ENCODE measurements at places on chromosomes 2 and 18.

- no peak for DNase-seq
These were observed 188.3 kb downstream of the ANKRD30B start for GRCh38 chr18:14936313-14936712.

GRCh38 chr18:51077217-51077616 is 47.2 kb downstream of the SMAD4 start:
- no peak for DNase-seq

DNA sequence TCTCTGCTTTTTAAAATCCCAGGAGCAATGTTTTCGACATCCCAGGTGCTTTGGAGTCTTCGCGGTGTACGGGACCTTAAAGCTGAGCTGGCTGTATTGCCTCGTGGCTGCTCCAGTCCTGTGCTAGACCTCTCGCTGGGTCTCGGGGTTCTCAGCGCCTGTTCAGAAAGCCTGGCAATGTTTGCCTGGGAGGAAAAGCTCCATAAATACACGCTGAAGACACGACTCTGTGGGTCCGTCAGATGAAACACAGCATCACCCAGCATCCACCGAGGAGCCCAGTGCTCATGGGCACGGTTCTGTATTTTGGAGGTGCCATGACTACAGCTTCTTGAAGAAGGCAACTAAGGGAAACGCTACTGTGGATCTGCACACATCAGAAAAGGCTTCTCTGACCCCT is 21.6 kb downstream of the MBP start:
- DNase-seq, result no peak

DNA sequence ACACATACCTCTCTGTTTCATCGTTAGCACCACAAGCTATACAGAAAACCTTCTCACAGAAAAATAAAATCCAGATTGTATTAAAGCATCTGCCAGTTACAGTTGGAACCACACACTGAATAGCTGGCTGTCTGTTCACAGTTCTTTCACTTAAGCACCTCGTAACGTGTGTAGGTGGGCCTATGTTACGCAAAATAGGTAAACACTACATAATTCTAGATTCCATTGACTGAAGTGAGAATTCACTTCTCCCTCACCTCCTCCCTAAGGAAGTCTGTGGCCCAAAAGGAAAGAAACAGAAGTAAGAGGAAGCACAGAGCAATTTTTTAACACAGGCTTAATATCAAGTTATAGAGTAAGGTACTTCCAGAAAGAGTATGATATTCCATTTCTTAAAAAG is 24.9 kb downstream of the PELI1 start:
- no peak for DNase-seq

- no peak for DNase-seq
These were observed 71.1 kb downstream of the DYSF start for GRCh38 chr2:71524476-71524875.

- DNase-seq, result no peak
These were observed 1.8 kb downstream of the SP3 start for GRCh38 chr2:173963323-173963816.

DNA sequence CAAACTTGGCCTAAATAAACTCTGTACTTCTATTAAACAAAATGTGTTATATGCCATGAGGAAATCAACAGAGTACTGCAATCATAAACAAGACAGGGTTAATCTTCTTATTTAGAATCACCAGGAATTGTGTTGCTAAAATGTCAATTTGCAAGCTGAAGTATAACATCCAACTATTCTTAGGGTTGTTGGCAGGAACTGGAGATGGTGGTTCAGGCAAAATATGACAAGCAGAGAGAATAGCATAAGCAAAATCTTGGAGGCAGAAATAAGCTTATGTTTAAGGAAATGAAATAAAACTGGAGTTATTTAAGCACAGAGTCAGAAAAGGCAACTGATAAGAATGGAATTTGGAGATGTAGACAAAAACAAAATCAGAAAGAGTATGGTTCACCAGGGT is 463.8 kb upstream of the SLC8A1 start:
- no peak for DNase-seq

- DNase-seq, result peak; percentile 90
These were observed 17.1 kb downstream of the SLC8A1 start for GRCh38 chr2:40434731-40435271.

DNA sequence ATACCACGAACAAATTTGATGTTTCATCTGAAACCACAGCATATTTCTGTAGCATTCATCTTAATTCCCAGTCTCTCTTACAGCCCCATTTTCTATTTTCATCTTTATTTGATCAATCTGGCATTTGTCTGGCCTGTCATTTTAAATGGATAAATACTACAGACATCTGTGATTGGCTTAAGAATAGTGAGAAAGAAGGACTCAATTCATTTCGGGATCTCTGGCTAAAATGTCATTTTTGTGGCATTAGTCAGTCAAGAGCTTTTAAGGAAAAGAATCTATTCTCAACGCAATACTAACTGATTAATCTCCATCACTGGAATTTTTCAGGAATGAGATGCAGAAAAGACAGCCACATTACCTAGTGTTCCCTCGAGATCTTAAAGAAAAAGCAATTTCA is 585.9 kb downstream of the IRS1 start:
- DNase-seq, result no peak

DNA sequence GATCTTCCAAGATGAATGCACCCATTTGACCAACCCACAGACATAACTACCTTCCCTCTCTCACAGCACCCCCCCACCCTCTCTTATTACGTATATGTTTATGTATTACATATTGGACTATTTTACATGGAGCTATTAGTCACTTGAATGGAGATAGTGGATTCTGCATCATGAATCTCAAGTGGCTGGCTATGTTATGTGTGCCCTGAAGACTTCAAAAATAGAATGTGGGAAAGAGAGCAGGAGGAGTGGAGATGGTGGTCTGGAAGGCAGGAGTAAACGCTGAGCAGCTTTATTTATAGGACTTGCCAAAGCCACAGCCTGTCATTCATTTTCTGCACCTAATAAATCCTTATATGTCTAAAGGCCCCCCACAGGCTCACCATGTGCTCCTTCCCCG is 4.9 kb downstream of the ANTXR1 start:
- DNase-seq, result no peak

DNA sequence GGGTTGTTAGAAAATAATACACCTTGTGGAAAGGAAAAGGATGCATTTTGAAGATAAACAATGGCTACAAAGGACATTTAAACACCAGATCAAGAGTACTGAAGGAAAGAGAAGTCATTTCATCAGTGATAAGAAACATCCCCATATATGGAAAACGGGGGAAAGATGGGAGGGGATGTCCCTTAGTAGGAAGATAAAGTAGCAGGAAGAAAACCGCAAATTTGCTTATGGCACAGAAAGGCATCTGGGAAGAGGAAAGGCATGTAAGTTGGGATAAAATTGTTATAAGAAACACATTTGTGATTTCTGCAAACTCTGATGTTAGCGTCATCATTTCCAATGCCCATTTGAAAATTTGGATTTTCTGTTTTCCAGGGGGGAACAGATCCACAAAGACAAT is 10.5 kb upstream of the LYPD1 start:
- no peak for DNase-seq

GRCh38 chr2:59322005-59322404 is 1080.9 kb upstream of the FANCL start:
- no peak for DNase-seq

- DNase-seq, result no peak
These were observed 104.0 kb upstream of the PARD3B start for GRCh38 chr2:204441316-204441715.

- DNase-seq, result no peak
These were observed 108.4 kb upstream of the OTOS start for GRCh38 chr2:240248721-240249422.

DNA sequence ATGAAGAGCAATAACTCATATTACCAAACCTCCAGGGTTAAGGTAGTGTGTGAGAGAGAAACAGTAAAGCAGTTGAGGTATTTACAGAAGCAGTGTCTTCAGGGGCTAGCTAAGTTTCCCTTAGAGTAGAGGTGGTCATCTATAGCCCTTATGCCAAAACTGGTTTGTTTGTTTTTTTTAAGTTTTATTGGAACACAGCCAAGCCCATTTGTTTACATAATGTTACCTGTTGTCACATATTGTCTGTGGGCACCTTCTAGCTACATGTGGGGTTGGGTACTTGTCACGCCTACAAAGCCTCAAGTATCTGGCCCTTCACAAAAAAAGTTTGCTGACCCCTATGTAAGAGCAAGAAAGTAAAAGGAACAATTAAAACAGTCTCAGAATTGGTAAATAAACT is 39.4 kb downstream of the ACTR2 start:
- DNase-seq, result no peak

DNA sequence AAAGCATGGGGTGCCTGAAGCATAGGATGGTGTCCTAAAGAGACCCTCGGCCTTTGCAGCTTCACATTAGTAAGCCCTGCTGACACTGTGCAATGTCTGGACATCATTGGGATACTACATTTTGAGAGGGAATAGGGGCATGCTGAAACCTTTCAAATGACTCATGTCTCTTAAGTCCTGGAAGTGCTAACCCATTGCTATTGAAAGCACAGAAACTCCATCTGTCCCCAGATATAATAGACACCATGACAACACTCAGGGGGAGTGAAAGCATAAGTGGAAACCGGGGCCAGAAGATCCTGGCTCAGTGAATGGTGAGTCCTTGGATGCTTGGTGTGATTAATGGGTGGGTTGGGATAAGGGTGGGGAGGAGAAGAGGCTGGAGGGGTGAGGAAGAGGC is 595.5 kb upstream of the ID2 start:
- no peak for DNase-seq

DNA sequence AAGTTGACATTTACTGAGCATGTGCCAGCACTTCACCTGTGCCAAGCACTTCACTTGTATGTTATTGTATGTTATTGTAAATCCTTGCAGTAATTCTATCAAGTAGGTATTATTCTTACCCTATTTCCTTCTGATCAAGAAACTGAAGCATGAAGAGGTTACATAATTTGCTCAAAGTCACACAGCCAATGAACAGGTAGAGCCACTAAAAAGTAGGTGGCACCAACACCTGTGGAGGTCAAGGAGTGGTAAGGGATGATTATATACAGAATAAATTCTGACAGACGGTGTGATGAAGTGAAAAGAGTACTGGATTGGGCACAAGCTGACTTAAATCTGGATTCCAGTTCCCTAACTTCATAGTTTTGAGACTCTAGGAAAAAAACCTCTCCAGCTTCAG is 71.0 kb downstream of the SPIRE1 start:
- no peak for DNase-seq

DNA sequence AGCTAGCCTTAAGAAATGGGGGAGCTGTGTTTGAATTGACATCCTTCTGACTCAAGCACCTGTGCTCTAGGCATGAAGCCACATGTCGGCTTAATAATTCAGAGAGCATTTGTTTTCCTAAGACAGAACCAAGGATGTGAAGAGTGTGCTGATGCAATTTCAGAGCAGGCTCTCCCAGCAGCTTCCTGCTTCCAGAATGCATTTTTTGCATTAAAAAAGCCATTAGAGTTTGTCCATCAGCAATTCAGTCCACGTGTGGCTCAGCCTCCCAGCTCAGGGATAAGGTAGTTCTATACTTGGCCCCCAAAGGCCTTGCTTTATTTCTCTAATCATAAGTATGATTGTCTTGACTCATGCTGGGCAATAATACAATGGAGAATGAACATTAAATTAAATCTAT is 37.7 kb downstream of the DOCK10 start:
- DNase-seq, result no peak

GRCh38 chr2:62304429-62305417 is 108.8 kb downstream of the B3GNT2 start:
- no peak for DNase-seq

DNA sequence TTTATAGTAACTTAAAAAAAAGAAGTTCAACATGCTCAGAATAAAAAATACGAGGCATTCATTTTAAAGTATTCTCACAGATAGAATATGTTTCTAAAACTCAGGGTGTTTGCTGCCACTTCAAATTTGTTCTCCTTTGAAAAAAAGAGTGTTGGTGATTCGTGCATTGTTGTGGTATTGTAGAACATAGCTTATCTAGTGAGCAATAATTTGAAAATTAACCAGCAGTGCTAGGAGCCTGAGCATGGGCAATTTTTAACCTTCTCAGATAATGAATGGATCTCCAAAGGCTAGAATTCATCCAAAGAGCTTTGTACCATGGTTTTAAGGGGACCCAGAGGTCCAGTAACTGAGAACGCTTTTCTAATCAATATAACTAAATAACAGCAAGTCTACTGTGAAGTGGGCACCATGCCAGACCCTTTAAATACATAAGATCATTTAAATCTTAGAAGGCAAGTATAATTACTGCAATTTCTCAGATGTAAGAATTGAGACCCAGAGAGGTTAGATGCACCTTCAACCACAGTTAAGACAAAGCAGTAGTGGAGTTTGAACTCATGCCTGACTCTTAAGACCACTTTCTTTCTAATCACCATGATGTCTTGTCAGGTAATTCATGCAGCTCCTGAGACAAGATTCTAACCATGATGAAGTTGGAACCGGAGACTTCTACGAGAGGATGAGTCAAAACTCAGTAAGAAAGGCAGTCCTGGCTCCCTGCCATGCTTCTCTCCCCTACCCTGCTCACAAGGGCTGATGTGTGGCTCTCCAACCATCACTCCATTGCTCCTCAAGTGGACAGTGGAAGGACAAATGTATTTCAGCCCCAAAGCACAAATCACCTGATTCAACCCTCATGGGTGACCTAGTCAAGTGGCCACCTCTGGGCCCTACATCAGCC is 3.4 kb downstream of the CYRIA start:
- no peak for DNase-seq

DNA sequence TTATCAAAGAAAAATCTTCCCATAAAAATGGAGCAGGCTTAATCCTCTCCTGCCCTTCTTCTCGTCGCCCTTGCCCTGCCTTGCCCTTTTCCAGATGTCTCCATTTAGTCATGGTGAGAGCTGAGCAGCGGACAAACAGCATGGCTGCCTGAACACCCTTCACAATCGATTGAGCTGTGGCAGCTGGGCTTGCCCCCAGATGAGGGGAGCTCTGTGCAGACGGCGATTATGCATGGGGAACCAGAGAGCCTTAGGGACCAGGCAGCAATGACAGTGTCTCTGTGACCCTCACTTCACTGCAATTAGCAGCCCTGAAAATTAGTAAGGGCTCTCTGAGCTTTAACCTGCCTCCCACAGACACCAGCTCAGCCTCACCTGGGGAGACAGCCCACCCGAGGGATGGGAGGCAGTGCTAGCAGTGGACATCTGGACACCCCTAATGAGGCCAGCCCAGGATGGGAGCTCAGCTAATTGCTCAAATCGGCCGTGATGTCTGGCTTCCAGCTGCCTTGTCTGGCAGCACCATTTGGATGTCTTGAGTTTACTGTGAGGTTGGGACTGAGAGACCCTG is 365.7 kb downstream of the TNS1 start:
- DNase-seq, result no peak

- no peak for DNase-seq
These were observed 7.9 kb downstream of the FSHR start for GRCh38 chr2:49146401-49146800.

DNA sequence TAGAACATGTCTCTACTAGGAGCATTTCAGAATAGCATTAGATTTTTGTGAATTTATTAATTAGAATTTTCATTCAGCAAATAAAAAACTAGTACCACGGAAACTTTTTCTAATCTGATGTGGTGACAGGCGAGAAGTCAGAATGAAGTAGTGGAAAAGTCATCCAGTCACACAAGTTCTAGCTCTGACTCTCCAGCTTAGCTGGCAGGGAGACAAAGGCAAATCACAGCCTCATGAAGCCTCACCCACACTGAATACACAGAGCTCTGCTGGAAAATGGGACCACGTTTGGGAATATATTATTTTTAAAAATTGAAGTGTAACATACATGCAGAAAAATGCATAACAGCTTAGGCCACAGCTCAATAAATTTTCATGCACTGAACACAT is 86.1 kb downstream of the L3MBTL4 start:
- DNase-seq, result no peak

Measured in Panc1 (cell line).